Heart left ventricle (tissue), 16 donors: ENCODE measurements at places on chromosomes 11 and 22. TPM values are rescaled to one million over a fixed set of nuclear protein-coding genes. Genes with fewer than 3 reads are reported as not detected.

DNA sequence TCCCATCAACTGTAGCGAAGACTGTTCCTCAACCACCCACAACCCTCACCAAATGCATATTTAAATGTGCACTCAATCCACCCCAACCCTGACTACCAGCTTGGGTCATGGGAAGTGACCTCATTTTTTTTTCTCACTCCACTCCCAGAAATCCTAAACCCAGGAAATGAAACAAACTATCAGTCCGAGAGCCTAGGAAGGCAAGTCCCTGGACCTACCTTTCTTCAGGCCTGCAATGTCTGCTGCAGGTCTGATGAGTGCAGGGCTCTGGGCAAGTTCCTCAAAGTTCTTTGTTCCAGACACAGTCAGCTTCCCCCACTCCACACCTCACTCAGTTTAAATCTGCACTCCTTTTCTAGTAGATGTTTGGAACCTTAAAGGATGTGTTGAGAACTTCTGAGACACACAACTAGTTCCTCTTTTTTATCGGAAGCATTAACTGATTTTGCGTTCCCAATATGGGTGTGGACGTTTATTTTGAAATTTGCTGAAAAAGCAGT, at the start of gene MS4A4E:
Gene MS4A4E, minus strand, starts transcription at position 398 of the 500 bp plus-strand sequence. CDS start 13,082 bp downstream, outside the sequence.
- no peak for DNase-seq

DNA sequence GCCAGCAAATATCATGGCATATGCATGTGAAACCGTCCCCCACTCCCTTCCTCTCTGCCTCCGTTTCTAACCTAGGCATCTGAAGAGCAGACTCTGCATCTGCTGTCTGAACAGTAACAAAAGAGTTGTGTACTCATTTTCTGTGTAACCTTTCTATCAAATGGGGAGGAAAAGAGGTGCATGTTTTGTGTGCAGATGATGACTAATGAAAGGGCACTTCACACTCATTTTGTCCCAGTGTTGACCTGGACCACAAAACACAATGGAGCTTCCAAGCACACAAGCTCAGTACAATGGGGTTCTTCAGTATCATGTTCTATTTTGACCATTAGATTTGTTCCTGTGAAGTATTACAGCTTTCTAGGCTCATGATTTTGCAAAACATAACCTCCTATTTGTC, 13.0 kb downstream of the JHY start:
- DNase-seq: no peak

The POU2AF2 gene
- total RNA-seq: not detected

DNA sequence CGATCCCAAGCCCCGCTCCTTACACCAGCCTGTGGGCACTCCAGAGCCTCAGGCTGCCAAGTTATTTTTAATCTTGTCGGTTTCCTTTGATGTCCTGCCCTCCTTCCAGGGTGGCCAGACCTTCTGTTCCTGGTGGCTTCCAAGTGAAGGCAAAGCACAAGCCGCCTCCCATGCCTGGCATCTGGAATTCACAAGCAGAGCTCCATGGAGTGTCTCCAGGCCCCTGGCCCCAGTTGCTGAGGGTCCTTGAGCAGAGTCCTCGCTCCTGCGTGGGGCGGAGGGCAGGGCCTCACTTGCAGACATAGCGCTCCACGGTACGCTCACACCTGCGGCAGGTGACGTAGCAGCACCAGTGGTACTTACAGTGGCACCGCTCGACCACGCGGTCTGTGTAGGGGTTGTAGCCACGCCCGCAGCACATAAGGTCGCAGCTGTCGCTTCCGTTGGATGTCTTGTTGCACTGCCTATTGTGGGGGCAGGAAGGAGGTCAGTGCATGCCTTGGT, 19.5 kb downstream of the WNT11 start:
- DNase-seq: no peak

DNA sequence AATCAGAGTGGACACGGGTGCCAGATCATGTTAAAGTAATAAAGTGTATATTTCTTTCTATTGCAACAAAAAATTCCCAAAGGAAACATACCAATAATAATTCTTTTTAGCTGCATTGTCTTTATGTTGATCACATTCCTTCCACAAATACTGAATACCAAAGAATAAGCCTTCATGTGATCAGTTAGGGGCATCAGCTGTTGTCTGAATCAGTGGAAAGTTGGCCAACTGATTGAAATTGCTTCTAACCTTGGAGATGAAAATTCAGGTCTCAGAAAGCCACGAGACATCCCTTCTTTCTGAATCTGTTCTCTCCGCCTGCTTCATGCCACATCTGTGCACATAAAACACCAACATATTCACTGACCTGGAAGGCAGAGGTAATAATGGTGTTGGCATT, 785.2 kb downstream of the KCNA4 start:
- DNase-seq: no peak

DNA sequence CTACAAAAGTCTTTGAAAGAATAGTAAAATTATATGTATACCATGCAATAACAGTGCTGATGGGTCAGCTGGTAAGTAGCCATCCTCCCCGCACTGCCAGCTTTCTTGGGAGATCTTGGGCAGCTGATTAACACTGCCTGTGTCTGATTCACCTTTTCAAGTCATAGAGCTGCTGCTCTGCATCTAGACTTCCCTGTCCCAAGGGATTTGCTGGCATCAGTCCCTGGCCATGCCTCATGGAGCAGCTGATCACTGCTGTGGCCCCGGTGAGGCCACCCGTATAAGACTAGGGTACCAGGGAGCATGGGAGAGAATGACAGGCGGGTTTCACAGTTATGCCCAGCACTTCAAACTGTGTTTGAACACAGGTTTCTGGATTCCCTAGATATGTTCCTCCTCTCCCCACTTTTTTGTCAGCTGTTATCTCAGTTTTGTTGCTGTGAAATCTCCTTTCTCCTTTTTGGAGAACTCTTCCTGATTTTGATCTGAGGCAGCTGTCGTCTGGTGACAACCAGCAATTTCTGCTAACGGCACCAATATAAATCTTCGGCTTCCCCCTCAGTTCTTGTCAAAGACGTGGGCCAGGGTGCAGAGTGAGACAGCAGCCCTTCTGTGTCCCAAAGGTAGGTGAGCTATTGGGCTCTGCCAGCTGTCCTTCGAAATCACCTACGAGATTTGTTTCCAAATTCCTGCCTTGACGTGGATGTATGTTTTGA, 438.9 kb downstream of the NTM start:
- no peak for DNase-seq

The H19 gene
- total RNA-seq: 586 TPM

DNA sequence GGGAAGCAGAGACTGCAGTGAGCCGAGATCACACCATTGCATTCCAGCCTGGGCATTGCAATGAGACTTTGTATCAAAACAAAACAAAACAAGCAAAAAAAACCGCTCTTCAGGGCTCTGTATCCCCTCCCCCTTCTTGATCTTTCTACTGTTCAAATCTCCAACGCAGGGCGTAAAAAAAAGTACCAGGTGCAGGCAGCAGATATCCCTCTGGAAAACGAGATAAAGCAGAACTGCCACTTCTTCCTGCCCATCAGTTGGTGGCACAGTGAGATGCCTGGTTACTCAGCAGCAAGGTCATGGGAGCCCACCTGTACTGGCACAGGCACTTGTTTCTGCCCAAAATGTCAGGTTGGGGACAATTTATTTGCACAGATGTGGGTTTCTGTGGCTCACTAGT, 11.2 kb downstream of the CCS start:
- no peak for DNase-seq

GRCh38 chr11:56013805-56014204, 13.6 kb upstream of the OR5AS1 start:
- DNase-seq: no peak
